ENCODE measurements at places on chromosomes 1 and 21.
A peak's percentile ranks its signal among the peaks of the same experiment; 100 is the strongest.

- DNase-seq = peak; percentile 66
These were observed 746 bp downstream of the MACF1 start for GRCh38 chr1:39205102-39205780.

- no peak for DNase-seq
These were observed at the start of gene PKP1 for GRCh38 chr1:201282931-201283829. TSS of gene PKP1 (plus strand) at chr1:201283506. CDS start at chr1:201283703, 197 bp downstream.

- DNase-seq = no peak
These were observed 114.8 kb upstream of the BARHL2 start for GRCh38 chr1:90831910-90832309.

GRCh38 chr21:42469272-42469671 is 26.8 kb downstream of the RSPH1 start:
- peak; percentile 65 for DNase-seq

GRCh38 chr1:162025541-162025940 is 1.9 kb upstream of the OLFML2B start:
- DNase-seq = no peak

- DNase-seq = no peak
These were observed 71.3 kb downstream of the PLPP3 start for GRCh38 chr1:56507925-56508522.

DNA sequence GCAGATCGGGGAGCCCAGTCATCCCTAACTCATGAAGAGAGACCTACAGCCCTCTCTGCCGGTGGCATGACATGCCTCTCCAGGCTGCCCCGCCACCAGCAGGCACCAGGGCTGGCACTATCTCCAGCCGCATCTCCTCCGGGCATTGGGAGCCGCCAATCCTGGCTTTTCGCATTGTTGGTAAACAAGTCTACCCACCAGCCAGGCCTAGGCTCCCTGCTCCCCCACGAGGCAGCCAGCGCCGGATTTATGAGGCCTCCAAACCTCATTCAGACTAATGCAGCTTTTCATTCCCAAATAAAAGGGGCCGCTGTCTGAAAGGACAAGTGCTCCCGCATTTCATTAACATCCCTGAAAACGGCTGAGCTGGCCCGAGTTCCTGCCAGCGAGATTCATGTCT is 3.4 kb upstream of the GRIK3 start:
- no peak for DNase-seq

- DNase-seq = no peak
These were observed 153.7 kb upstream of the ST6GALNAC5 start for GRCh38 chr1:76713535-76713934.

DNA sequence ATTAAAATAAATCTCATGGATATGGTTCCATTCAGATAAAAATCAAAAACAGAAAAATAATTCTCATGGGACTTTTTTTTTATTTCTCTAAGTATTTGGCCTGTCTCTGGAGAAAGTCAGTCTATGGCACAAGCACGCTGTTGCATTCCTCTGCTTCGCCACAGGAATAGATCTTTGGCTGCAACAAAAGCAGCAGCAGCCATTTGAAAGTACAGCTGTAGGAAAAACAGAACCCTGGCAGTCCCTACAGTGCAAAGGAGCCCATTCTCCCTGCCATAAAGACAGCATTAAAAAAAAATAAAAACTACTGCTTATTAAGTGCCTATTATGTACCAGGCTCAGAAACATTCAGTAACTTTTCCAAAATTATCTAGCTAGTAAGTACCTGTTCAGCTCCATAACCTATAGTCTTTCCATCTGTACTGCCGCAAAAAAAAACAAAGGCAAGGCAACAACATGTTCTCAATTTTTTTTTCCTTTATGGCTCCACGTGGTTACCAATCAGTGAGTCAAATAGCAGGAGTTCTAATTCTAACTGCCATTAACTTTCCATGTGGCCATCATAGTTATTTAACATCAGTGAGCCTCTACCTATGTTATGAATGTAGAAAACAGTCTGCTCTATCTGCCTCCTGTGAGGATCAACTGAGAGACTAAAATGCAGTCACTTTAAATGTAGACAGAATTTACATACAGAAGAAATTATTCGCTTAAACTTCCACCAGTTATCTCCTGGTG is 22.7 kb downstream of the SLC35D1 start:
- DNase-seq = no peak

- DNase-seq = peak; percentile 34
These were observed 17.1 kb upstream of the PROK1 start for GRCh38 chr1:110433803-110434202.

GRCh38 chr1:21594501-21594900 is 74.7 kb downstream of the RAP1GAP start:
- DNase-seq = no peak

GRCh38 chr1:25821630-25822091 is 1.9 kb downstream of the MTFR1L start:
- DNase-seq = no peak

DNA sequence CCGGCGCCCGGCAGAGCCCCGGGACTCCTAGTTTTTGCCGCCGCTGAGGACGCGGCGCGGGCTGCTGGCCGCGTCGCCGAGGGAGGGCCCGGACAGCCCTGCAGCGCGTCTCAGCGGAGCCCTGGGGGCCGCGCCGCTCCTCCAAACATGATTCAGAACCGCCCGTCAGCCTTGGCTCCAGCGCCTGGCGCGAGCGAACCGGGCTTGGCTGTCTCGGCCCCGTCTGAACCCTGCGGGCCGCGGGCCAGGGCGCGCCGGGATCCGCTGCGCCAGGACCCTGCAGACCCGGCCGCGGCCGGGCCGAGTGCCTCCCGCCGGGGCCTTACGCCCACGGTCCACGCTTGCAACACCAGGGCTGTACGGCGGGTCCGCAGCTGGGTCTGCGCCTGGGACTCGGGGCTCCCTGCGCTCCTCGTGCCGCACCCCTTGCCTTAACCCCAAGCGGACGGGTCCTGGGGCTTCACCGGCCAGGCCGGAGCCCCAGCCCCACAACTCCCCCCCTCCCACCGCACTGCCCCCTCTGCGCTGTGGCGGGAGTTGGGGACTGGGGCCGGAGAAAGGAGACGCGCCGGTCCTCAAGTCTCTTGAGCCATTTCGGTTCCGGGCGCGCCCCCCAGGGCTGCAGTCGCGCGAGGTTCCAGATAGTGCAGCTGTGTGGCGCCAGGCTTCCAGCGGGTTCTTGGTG is 48.4 kb upstream of the CD34 start:
- no peak for DNase-seq

GRCh38 chr1:44542420-44543063 is 131.7 kb downstream of the TMEM53 start:
- DNase-seq = no peak

DNA sequence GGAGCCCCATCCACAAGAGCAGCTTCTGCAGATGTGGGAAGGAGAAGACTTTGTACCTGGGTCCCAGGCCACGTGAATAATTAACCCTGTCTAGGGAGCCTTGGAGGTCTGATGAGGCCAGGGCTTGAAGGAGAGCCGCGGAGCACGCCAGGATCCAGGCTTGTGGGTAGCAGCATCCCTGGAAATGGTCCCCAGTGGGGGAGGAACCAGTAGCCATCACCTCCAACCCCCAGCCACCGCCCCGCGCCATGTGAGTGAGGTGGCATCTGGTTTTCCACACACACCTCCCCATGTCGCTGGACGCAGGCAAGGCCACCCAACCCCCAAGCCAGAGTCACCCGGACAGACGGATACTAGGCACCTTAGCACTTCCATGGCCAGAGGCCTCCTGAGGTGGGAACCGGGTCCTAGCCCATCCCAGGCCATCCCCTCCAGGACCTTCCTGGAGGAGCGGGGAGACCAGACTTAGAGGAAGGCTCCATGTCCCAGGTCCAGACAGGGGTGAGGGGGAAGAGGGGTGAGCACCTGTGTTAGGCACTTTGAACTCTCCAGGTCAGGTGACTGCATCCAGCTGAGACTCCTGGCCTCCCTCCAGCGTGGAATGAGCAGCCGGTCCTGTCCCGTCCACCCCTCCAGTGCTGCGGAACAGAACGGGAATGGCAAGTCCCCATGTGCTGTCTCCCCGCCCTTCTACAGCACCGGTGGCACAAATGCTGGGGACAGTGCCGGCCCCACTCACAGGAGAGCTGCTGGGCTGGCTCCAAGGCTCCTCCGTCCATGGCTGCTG is 53.2 kb downstream of the RIPK4 start:
- DNase-seq = no peak

GRCh38 chr1:245790441-245790840 is 635.7 kb downstream of the KIF26B start:
- no peak for DNase-seq

- no peak for DNase-seq
These were observed 5.9 kb downstream of the TP73 start for GRCh38 chr1:3658231-3658615.

DNA sequence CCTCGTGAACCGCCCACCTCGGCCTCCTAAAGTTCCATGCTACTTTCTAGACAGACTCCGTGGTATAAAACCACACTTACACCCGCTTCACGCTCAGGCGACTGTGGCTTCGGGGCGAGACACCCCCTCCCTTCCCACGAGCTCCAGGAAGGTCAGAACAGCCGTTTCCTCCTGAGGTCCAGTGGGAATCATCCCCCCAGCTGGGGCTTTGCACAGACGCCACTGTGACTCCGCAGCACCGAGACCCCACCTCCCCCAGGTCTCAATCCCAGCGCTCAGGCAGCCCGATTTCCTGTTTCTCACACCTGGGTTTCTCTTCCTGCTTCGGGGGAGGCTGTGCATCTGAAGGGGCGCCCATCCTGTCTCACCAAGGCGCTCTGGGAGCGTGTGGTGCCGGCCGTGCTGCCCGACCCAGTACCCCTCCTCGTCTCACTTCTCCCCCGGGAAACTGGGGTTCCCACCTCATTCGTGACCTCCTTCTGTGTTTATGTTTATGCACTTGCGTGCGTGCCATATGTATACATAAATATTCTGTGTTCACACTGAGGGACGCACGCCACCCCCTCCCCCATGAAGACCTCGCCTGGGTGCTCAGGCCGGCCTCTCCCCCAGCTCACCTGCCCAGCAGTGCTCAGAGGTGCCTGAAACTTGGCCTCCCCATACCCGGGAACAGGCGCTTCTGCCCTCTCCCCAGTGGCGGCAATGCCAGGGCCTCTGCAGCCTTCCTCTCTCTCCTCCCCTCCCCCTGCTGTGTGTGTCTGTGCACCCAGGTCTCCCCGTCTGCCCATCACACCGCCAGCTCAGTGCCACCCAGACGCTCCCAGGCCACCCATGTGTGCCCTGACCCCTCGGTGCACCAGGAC is 14.6 kb downstream of the SLC35E2B start:
- peak; percentile 90 for DNase-seq

DNA sequence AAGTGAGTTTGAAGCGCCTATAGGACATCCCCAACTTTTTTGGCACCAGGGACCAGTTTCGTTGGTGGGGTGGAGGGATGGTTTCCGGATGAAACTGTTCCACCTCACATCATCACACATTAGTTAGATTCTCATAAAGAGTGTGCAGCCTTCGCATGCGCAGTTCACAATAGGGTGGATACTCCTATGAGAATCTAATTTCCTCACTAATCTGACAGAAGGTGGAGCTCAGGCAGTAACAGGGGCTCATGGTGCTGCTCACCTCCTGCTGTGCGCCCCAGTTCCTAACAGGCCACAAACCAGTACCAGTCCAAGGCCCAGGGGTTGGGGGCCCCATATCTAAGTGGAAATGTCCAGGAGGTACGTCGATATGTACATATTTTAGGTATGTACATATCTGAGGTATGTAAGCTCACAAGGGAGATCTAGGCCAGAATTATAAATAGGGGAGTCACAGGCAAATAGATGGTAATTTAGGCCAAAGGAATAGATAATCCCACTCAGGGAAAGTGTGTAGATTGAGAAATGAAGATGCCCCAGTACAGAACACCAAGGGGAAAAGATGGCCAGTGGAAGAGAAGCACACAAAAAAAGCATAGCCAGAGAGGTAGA is 27.5 kb upstream of the RASAL2 start:
- DNase-seq = no peak

DNA sequence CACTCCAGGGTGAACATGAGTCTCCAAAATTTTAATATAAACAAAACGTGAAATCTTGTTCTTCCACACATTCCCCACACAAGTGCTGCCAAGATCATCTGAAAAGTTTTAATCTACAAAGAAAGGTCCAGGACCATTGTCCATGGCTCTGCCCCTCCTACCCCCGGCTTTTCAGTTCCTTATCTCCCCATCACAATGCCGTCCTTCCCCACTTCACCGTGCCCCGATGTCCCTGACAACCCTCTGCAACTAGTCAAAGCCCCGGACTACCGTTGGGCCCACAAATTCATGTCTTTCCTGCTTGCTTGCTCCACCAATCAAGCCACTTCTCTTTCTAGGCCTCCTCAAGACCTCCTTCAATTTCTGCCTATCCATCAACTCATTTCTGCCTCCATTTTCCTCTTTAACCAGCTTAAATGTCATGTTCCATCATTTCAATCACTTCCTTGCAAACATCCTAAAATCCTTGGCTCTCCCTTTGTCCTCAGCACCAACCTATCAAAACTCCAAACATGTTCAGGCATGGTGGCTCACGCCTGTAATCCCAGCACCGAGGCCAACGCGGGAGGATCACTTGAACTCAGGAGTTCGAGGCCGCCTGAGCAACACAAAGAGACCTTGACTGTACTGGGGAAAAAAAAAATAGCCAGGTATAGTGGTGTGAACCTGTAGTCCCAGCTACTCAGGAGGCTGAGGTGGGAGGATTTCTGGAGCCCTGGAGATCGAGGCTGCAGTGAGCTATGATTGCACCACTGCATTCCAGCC is 14.0 kb upstream of the BMP8B start:
- DNase-seq = no peak

DNA sequence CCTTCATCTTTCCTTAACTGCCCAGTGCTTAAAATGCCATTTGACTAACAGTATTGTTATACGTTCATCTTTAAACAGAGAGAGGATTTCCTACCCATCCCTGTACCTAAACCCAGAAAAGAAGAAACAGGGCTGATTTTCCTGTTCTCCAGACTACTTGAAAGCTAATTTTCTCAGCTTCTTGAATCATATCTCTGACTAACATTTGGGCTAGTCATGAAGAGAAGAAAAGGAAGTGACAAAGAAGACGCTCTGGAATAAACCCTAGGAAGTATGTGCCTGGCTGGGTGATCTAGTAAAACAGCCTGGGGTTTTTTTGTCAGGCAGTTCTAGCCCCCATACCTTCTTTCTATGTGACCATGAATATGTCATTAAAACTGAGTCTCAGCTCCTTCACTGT is 44.8 kb upstream of the SGIP1 start:
- no peak for DNase-seq

GRCh38 chr1:81226603-81226928 is 574.2 kb upstream of the ADGRL2 start:
- no peak for DNase-seq

- DNase-seq = no peak
These were observed 12.1 kb downstream of the OSBPL9 start for GRCh38 chr1:51628715-51629590.

GRCh38 chr1:2186901-2187300 is 7.7 kb downstream of the FAAP20 start:
- DNase-seq = no peak

DNA sequence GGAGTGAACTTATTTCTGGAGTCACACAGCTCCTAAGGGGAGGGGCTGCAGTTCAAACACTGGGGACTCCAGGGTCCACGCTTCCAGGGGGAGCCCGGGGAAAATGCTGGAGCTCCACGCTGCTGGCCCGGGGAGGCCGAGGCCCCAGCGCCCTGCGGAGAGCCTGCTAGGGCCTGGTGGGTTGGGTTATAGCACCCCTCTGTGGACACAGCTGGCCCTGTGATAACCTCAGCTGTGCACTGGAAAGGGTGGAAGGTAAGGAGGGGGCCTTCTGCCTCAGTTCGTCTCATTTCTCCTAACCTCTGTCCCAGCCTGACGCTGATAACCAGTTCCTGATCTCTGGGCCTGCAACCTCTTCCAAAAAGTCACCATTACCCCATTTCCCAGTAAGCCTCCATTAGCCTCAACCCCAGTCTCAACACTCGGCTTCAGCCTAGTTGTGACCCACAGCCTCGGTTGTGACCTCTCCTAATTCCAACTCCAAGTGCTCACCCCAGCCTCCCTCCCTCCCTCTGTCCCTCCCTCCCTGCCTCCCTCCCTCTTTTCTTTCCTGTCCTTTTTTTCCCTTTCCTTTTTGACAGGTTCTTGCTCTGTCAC is 7.1 kb downstream of the NBL1 start:
- DNase-seq = peak; percentile 48

All from OCI-LY7 (cell line).